Stimulated activated CD8-positive, alpha-beta memory T cell treated with anti-CD3 and anti-CD28 coated beads, Interleukin-7, amount 100 ng/mL, for 1 hour (primary cell): ENCODE measurements at places on chromosomes 2 and 18.

DNA sequence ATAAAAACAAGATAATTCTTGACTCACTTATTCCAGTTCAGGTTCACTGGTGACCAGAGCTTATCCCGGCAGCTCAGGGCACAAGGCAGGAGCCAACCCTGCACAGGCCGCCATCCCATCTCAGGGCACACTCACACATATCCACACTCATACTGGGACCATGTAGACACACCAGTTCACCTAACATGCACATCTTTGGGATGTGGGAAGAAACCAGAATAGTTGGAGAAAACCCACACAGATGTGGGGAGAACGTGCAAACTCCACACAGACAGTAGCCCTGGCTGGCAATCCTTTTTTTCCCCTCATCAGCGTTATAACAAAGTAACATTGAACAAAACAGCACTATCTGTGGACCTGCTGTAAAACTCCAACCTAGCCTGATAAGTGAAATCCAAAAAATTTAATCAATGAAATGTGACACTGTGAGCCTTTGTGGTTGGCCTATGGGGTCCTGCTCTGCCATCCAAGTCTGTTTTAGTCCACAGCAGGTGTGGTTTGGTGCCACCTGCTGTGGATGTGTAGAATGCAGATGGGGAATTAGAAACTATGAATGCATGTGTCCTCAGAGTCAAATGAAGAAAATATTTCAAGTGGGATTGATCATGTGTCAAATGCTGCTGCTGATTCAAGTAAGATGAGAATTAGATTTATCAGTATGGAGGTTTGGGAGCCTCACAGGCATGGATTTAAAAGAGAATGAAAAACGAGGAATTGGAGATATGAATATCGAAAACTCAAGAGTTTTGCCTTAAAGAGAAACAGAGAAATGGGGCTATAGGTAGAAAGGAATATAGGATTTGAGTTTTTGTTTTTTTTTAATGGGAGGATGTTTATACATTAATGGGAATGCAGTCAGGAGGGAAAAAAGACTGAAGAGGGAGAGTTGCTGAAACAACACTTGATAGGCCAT, 47.0 kb downstream of the UGP2 start:
- DNase-seq = no peak

- DNase-seq = no peak
These were observed 101.7 kb upstream of the FZD7 start for GRCh38 chr2:201931951-201932350.

DNA sequence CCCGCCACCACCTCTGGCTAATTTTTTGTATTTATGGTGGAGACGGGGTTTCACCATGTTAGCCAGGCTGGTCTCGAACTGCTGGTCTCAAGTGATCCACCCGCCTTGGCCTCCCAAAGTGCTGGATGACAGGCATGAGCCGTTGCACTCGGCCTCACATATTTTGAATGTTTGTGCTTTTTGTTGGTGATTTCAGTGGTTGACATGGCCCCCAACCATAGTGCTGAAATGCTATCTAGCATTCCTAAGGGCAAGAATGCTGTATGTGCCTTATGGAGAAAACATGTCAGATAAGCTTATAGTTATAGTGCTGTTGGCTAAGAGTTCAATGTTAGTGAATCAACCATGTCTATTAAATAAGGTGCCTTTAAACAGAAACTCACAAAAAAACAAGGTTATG, 8.9 kb downstream of the ZAP70 start:
- DNase-seq = no peak

DNA sequence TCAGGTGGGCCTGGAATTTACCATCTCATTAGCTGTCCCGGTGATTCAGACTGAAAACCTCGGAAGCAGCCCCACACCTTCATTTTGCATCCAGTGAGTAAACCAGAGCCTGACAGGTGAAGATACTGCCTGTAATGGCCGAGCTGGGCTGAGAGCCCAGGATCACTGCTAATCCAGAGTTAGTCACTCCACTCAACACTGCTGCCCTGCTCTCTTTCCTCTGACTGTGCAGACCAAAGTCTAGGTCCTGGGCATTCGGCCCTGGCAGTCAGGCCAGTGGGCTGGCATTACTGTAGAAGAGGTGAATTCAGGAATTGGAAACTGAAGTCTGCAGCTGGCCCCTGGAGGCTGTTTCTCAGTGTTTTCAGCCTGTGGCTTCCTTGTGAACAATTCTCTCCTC, 44.3 kb downstream of the TMEM17 start:
- no peak for DNase-seq
